GM23338 (cell line): ENCODE measurements at places on chromosomes 4 and X.

DNA sequence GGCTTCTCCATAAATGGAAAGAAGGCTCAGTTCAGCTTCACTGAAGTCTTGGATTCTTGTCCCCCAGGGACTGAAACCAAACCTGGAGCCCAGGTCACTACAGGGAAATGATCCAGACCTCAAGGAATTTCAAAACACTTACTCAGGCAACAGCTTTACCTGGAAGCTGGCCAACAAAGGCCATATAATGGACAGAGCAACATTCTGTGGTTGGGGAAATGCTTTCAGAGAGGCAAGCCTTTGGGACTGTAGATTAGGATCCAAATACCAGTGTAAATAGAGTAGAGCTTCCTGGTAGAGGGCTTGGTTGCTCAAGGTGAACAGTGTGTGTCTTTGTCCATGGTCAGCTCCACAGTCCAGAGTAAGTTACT lies 57.0 kb upstream of the PROM1 start:
- peaks cover 4% of the 10 kb centered on the region; the same call in 1 of the 2 replicates for H3K36me3 ChIP-seq
- no peak for DNase-seq
- H3K27me3 ChIP-seq = no peaks in the 10 kb centered on the region
- no peak overlapping the region for H3K4me3 ChIP-seq

- peaks cover 36% of the 10 kb centered on the region for H3K4me1 ChIP-seq
- no peak for DNase-seq
- no peak overlapping the region for H3K27ac ChIP-seq
- no peaks in the 10 kb centered on the region for H3K36me3 ChIP-seq
- H3K4me3 ChIP-seq = no peak overlapping the region
Measured at GRCh38 chrX:98480606-98481005, 1596.9 kb downstream of the RPA4 start.

DNA sequence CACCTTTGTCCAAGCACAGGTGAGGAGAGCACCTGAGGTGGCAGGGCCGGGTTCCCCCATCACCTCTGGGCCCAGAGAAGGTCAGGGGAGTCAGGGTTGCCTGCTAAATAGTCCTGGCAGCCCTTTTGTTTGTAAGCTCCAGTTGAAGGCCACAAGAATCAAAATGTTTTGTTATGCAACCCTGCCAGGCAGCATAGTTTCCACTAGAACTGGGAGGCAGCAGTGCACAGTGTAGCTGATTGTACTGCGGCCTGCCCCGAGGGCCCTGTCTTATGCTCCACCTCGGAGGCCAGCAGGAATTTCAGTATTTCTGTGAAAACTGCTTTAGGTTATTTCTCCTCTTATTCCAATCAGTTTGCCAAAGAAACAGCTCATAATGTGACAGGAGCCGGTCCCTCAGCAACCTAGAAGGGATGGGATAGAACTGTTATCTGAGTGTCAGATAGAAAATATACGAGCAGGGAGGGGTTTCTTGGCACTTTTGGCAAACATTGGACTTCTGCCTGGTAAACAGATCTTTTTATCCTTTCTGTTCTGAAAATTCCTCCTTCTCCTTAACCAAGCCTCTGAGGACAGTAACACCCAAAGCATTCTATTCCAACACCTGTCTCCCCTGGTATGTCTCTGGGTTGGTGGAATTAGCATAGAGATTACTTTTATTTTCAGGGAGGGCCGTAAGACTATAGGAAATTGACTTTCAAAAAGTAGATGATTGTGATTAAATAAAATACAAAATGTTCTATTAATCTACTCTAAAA lies 93.6 kb downstream of the LNX1 start:
- H3K27ac ChIP-seq = no peak overlapping the region
- no peaks in the 10 kb centered on the region for H3K27me3 ChIP-seq
- peak; percentile 35 for DNase-seq

DNA sequence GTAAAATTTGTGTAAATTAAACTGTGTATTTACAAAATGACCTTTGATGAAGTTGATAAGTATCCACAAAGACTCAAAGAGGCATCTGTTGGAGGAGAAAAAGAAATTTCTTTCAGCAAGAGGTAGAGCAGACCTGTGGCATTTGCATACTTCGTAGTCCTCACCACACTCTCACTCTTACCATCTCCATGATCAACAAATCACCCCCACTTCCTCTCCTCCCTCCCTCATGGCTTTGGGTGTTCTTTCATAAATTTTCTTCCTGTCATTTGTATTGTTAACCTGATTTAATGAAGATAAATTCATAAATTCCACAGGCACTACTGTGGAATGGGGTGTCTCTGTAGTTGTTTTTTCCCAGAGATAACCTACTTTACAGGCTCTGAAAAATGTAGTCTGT lies 366.5 kb downstream of the ZNF674 start:
- no peak overlapping the region for H3K27ac ChIP-seq
- no peaks in the 10 kb centered on the region for H3K4me1 ChIP-seq
- H3K4me3 ChIP-seq = no peak overlapping the region
- no peaks in the 10 kb centered on the region for H3K36me3 ChIP-seq
- no peak for DNase-seq

- H3K4me1 ChIP-seq = peaks cover 59% of the 10 kb centered on the region
- peak; percentile 28 for DNase-seq
Measured at GRCh38 chr4:123555807-123556273, 159.2 kb downstream of the SPRY1 start.

DNA sequence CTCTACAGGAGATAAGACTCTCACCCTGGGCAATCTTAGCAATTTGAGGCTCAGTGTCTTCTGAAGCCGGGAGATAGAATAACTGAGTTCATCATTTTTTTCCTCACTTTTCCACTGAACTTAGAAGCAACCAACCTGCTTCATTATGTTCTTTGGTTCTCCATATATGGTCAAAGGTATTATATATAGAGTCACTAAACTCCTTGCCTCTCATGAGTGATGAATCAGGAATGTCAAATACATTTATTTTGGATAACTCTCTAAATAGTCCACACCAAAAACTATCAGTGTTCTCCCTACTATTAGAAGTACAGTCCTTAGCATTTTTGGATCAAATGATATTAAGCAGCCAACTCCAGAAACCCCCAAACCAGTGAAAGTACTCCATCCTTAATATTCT lies 421.5 kb upstream of the EPHA5 start:
- DNase-seq = no peak
- no peak overlapping the region for H3K27ac ChIP-seq
- H3K36me3 ChIP-seq = no peaks in the 10 kb centered on the region
- no peaks in the 10 kb centered on the region for H3K4me1 ChIP-seq
- no peak overlapping the region for H3K4me3 ChIP-seq

GRCh38 chr4:57113870-57114269 lies 3.7 kb upstream of the IGFBP7 start:
- H3K4me1 ChIP-seq = peaks cover 12% of the 10 kb centered on the region
- H3K27ac ChIP-seq = no peak overlapping the region
- peak; percentile 17 for DNase-seq
- peaks cover 44% of the 10 kb centered on the region for H3K27me3 ChIP-seq
- no peaks in the 10 kb centered on the region for H3K36me3 ChIP-seq
- H3K4me3 ChIP-seq = no peak overlapping the region

DNA sequence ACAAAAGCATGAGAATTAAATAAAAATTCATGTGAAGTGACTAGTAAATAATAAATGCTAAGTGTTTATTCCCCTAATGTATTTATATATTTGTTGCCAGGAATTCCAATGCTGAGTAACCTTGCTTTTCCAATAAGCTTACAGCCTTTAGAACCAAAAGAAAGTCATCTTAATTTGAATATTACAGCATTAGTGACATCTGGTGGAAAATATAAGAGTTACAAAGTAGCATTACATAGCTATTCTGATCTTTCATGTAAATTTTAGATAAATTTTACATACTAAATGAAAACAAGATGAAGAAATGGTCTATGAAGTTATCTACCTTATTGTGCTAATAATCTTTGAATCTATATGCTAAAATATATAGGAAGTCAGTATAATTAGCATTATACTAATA lies 10.4 kb downstream of the MAD2L1 start:
- no peaks in the 10 kb centered on the region for H3K27me3 ChIP-seq

DNA sequence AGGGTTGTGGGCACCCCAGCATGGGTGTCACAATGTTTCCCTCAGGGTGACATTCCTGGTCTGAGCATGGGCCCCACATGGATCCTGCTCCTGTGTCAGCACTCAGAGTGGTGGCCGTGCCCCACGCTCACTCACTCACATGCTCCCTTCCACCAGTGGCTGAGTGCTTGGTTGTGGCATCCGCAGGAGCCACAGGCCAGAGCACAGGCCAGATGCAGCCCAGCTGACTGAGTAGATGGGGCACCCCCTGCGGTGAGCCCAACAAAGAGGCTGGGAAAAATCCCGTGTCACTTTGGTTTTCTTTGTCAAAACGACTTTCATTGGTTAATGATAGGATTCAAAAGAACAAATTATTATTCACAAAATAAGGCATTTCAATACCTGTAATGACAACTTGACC lies 204.6 kb upstream of the ANXA10 start:
- H3K27ac ChIP-seq = no peak overlapping the region
- no peaks in the 10 kb centered on the region for H3K27me3 ChIP-seq
- H3K4me1 ChIP-seq = no peaks in the 10 kb centered on the region
- H3K36me3 ChIP-seq = no peaks in the 10 kb centered on the region
- DNase-seq = no peak

- DNase-seq = no peak
- H3K4me3 ChIP-seq = no peak overlapping the region
- H3K27ac ChIP-seq = no peak overlapping the region
- H3K27me3 ChIP-seq = no peaks in the 10 kb centered on the region
- peaks cover 4% of the 10 kb centered on the region; the same call in 1 of the 2 replicates for H3K4me1 ChIP-seq
- H3K36me3 ChIP-seq = no peaks in the 10 kb centered on the region
Measured at GRCh38 chr4:124450851-124451250, 261.7 kb downstream of the ANKRD50 start.

- H3K36me3 ChIP-seq = no peaks in the 10 kb centered on the region
- peaks cover 51% of the 10 kb centered on the region for H3K4me1 ChIP-seq
- DNase-seq = no peak
- no peak overlapping the region for H3K27ac ChIP-seq
Measured at GRCh38 chr4:185217408-185217975, 8.1 kb downstream of the SNX25 start.

- DNase-seq = no peak
- no peaks in the 10 kb centered on the region for H3K4me1 ChIP-seq
- H3K4me3 ChIP-seq = no peak overlapping the region
- no peak overlapping the region for H3K27ac ChIP-seq
Measured at GRCh38 chr4:23441530-23442069, 448.2 kb downstream of the PPARGC1A start.
